ENCODE measurements at places on chromosomes 4 and X.

GRCh38 chr4:74997948-74998729 lies 65.2 kb downstream of the PARM1 start:
- DNase-seq: no peak

GRCh38 chr4:121219227-121219626 lies 55.1 kb upstream of the TNIP3 start:
- no peak for DNase-seq

DNA sequence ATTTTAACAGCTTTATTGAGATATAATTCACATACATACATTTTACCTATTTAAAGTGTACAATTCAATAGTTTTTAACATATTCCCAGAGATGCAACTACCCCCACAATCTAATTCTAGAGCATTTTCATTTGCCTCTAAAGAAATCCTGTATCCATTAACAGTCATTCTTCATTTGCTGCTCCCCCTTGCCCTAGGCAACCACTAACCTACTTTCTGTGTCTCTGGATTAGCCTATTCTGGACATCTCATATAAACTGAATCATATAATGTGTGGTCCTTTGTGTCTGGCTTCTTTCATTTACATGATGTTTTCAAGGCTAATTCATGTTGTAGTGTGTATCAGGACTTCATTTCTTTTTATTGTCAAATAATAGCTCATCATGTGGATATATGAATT lies 105.1 kb upstream of the GRPR start:
- DNase-seq: no peak

GRCh38 chr4:154421618-154422017 lies 70.0 kb downstream of the DCHS2 start:
- DNase-seq: no peak

DNA sequence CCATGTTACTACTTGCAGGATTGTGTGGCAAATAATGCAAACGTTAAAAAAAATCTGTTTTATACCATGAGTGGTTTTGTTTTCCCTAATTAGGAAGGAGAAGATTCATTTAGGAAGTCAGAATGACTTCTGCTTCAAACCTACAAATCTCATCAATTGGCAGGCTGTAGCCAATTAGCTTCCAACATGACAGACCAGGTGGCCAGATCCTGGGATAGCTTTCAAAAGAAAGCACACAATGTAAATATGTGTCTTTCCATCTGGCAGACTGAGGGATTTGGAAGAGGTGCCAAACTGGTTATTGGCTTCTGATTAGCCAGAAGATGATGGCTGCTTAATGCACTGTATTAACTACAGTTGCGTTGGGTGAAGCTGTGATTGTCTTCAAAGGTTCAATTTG lies 432.8 kb downstream of the ANKRD50 start:
- DNase-seq: no peak

GRCh38 chr4:31458813-31459212 lies 738.6 kb downstream of the PCDH7 start:
- DNase-seq: no peak

DNA sequence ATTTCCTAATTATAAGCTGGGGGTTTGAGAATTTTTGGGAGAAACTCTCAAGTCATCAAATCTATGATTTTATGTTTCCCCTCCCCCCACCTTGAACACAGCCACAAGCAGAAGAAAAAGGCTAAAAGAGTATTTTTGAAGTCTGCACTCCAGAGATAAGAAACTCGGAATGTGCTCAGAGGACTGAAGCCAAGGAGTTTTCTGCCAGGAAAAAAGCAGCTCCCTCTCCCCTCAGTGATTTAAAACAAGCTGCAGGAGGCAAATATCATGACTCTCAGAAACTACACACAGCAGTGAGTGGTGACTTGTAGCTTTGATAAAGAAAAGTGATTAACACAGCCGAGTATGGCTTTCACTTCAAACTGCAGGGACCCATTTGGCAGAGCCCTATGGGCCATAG lies 800.2 kb upstream of the FTHL17 start:
- no peak for DNase-seq

All from stimulated activated CD8-positive, alpha-beta memory T cell treated with anti-CD3 and anti-CD28 coated beads, Interleukin-2, amount 100 ng/mL, for 1 hour (primary cell).